ENCODE measurements at places on chromosomes 1 and 21.
A peak's percentile ranks its signal among the peaks of the same experiment; 100 is the strongest.

- no peak for DNase-seq
Measured at GRCh38 chr1:162019006-162019405, 4.7 kb downstream of the OLFML2B start.

DNA sequence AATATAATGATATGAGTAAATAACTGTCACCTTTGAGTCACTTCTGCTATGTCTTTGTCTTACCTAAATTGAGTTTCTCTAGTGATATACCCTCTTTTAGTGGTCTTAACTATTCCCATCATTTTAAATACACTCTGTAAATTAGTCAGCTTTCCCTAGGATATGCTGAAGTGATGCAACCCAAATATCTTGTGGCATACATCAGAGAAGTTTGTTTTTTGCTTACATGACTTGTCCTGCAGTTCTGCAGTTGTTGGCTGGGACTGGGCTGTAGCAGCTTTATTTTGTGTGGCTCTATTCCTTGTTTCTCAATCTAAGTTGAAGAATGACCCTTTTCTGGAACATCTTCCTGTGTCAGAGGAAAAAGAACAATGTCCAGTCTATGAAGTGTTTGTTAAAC lies 76.4 kb downstream of the TTC3 start:
- DNase-seq, result no peak

- DNase-seq, result no peak
Measured at GRCh38 chr1:240387051-240387450, 224.9 kb downstream of the GREM2 start.

DNA sequence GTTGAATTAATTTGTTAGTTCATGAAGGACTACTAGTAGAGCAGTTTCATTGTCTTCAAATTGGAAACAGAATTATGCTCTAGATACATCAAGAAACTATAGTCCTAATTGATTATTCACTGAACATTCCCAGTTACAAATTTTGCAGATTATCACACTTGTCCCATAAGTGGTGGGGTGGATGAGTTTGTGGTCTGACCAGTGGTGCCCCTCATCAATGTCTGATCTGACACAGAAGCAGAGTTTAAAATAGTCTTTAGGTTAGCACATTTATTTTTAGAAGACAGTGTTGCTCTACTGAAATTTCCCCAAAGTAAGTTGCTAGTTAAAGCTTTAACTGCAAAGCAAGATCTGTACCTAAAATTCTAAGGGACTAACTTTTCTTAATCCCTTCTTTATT lies 42.9 kb downstream of the INKA2 start:
- no peak for DNase-seq

DNA sequence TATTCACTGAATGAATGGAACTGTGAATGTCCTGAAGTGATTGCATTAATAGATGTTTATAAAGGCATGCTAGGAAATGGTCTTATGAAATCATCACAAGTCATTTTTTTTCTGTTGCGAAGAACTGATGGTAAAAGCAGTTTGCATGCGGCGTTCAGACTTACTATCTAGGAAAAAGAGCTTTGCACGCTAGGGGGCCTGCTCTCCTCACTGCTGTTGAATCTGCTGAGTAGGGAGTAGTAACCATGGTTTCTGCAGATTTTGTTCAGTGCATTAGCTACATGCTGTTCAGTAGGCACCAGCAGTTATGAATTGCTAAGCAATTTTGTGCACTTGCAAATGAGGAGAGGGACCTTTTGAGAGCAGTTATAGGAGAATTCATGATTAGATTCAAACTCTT lies 57.9 kb downstream of the CENPF start:
- DNase-seq, result peak; percentile 33

DNA sequence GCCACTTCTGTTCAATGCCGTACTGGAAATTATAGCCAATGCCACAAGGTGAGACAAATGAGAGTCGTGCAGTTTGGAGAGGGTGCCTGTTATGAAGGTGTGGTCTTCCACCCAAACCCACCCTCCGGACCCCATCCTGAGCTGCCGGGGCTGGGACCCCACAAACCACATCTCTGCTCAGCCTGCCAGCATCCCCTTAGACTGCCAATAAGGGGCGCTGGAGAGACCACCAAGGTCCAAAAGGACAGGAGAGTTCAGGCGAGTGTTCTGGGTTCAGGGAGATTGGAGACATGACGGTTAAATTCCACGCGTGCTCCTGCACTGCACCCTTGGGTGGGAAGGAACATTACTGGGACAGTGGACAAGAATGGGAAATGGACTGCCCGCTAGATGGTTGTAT lies 48.7 kb upstream of the COL18A1 start:
- DNase-seq, result no peak
